ENCODE measurements at places on chromosomes 12 and 14. TPM values are rescaled to one million over a fixed set of nuclear protein-coding genes. Genes with fewer than 3 reads are reported as not detected.

GRCh38 chr14:29355846-29356245, 571.8 kb downstream of the PRKD1 start:
- DNase-seq = no peak

RAB21 gene
- 55.0 TPM for total RNA-seq

DNA sequence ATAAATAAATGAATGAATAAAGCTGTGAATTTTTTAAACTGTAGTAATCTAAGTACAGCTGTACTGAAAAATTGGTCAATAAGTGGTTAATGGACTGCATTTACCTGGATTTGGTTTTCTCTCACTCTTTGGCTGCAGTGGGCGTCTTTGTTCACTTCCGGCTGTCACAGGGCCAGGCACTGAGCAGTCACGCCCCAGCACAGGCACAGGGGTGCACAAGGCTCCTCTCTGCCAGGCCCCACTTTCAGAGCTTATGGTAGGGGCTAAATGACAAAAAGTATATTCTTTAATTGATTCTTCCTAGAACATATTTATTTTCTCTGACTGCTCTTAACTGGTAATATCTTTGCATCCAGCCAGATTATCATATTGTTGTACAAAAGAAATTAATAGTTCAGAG, 70.6 kb upstream of the DYNC1H1 start:
- no peak for DNase-seq

DNA sequence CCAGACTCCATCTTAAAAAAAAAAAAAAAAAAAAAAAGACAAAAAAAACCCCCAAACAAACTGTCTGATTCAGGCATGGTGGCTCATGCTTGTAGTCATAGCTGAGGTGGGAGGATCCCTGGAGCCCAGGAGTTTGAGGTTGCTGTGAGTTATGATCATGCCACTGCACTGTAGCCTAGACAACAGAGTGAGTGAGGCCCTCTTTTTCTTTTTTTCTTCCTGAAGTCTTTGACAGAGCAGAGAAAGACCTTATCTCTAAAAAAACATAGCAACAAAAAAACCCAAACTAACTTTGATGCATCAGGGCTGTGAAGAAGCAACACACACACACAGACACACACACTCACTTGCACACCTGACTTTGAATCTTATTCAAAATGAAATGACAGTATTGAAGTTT, 7.7 kb upstream of the AMN1 start:
- peak; percentile 62 for DNase-seq

DNA sequence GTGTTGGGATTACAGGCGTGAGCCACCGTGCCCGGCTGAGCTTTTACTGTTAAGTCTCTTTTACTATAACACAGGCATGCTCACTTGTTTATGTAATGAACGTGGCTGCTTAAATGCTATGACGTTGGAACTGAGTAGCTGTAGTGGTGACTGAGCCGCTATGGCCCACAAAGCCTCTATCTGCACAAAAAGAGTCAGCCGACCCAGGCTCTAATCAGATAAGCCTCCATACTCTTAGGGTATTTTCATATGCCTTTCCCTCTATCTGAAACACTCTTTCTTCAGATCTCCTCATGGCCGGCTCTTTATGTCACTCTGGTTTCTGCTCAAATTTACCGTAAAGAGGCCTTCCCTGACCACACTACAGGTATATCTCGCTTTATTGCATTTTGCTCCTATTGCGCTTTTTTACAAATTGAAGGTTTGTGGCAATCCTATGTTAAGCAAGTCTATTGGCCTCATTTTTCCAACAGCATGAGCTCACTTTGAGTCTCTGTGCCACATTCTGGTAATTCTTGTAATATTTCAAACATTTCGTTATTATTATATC, 8.0 kb downstream of the SLC2A14 start:
- DNase-seq = no peak

DNA sequence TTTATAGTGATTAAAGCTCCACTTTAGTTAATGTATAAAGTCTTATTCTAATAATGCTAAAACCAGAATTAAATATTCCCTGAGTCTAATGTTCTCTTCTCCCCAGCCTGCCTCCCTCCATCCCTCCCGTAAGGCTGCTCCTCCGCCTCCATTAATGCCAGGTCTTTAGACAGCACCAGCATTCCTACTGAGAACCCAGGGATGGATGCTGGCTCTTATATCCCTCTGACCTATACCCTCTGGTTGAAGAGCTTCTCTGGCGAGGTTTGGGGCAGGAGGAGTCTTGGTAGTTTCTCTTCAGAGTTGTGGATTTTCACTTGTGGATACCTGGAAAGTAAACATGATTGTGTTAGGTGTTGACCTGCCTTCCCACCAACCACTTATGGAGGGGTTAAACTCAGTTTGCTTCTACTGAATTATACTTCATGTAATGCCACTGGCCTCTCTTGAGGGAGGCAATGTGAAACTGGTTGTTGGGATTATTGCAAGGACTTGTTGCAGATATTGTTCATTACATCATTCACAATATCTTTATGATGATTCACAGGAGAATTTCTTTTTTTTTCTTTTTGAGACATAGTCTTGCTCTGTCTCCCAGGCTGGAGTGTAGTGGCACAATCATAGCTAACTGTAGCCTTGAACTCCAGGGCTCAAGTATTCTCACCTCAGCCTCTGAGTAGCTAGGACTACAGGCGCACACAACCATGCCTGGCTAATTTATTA, 11.1 kb upstream of the SMAGP start:
- DNase-seq = no peak

GAS2L3 gene
- 25.8 TPM for total RNA-seq

GPHB5 gene
- total RNA-seq = not detected

GRCh38 chr12:14714437-14714836, 18.0 kb upstream of the GUCY2C start:
- DNase-seq = no peak

DNA sequence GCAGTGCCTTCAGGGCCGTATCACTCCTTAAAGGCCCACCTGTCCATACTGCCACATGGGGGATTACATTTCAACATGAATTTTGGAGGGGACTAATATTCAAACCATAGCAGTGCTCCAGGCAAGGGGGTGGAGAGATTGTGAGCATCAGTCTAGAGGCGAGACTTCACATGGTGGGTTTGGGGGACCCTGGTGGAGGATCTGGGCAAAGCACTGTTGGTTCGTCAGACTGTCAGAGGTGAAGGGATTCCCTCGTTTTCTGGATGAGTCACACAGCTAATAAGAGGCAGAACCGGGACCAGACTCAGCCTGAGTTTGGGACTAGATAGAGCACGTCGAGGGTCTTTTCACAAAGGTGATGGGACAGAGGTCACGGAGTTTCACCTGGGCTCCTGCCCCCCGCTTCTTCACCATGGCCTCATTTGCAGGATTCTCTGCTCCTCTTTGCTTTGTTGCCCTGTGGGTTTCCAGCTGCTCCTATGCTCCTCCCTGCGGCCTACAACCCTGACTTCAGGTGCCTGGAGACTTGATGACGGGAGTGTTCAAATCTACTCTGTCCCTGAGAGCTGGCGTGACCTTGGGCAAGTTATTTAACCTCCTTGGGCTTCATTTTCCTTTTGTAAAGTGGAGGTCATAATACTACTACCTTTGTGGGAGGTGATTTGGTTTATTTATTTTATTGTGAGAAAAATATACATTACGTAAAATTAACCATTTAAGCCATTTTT, 41.5 kb downstream of the TEAD4 start:
- DNase-seq = no peak

RNASE3 gene
- total RNA-seq = not detected

DNA sequence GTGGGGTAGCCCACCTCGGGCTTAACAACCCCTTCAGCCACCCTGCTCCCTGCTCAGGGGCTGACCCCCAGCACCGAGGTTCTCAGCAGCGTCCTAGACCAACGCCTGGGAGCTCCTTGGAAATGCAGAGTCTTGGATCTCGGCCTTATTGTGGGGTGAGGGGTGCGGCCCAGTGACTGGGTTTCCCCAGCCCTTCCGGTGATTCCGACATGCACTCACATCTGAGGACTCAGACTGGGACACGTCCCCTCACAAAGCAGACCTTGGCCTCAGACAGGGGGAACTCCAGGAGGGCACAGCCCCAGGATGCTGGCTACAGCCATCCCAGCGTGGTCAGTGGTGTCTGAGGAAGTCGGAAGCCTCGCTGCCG, 117.7 kb downstream of the RFLNA start:
- DNase-seq = no peak

- no peak for DNase-seq
Measured at GRCh38 chr12:47376927-47377326, 297.2 kb upstream of the AMIGO2 start.

IFI27 gene
- 560 TPM for total RNA-seq

Measured in Caki2 (cell line).